SIG-M5 (cell line): ENCODE measurements at places on chromosomes 6 and 20.

- no peak for DNase-seq
These were observed 67.1 kb upstream of the DUSP22 start for GRCh38 chr6:225121-225721.

DNA sequence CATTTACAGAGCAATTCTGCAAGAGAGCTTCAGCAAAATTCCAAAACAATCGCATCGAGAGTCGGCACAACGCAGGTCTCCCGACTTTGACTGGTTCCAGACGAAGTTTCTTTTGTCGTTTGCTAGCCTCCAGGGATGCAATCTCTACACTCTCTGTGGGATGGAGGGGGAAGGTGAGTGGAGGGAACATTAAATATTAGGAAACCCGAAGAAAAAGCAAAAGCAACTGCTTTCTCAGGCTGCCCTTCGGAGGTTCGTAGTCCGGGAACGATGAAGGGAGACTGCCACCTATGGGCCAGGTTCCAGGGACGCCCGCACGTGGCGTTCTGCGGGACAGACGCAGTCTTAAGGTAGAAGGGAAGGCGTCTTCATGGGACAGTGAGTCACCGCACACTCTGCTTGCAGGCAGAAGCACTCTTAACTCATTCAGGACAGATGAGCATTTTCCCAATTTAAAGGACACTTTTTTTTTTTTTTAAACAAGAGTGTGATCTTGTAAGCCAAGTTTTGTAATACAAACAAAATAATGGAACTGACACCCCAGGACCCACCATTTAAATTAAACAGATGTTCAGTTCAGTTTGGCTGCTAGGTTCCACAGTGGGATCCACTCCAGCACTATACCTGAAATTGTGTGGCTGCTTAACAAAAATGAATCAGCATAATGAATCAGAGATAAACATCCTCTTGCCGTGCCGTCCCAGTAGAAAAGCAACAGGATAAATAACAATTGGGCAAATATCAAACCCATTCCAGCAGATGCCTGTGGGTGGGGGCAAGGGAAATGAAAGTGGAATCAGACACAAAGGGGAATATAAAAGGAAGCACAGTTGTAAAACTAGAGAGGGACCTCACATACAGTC lies 65.8 kb upstream of the ARMC2 start:
- no peak for DNase-seq

DNA sequence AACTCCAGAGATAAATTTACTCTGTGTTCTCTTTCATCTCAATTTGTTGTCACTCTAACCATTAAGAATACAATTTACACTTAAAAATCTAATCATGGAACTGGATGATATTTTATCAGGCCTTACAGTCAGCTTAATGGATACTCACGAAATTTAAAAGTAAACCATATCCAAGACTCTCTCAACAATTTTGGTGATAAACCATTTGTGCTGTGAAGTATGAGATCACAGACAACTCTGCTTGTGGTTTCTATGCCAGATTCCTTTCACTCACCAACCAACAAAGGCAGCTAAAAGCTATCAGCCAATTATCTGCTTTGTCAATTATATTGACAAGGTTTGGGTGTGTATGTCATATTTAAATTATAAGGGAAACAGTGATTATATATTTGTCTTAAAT lies 155.8 kb downstream of the TRDN start:
- DNase-seq, result no peak

DNA sequence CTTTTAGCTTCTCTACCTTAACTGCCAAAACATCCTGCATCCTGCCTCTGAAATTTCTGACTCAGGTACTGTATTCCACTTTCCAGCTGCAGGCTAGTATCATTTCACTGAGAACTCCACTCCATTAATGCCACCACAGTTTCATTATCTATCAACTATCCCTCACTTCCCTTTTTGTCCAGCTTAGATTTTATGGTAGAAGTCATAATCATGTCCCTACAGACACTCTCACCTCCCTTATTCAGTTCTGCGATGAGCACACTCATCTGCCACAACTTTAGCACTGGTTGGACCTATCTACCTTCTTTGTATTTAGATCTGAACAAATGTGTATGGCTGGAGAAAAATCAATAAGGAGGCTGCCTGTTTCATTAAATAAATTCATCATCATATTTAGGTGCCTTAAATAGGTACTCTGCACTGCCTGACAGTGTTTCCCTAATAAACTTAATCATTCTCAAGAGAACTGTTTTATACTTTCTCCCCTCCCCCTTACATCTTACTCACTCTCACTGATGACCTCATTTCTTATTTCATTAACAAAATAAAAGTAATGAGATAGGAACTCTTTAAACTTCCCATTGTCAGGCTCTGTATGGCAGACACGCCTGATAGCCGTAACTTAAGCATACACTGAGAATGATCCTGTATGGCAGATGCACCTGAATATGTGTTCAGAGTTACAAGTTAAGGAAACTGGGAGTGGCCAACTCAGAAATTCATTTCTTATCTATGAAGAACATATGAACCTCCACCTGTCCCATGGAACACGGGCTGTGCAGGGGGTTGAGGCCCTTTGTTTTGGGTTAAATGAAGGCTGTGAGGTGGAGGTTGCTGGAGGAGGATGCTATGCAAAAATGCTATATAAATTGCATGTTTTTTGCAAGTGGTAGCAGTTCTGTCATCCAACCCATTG lies 95.3 kb upstream of the MAN1A1 start:
- no peak for DNase-seq

DNA sequence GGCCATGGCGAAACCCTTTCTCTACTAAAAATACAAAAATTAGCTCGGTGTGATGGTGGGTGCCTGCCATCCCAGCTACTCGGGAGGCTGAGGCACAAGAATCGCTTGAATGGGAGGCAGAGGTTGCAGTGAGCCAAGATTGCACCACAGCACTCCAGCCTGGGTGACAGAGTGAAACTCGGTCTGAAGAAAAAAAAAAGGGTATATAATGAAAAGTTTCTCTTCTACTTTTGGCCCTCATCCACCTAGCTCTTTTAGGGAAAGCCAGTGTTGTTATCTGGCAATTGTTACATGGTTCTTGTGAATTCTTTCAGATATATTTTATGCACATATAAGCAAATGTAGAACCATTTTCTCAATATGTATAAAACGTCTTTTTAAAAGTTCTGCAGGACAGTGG lies 19.0 kb downstream of the KIF3B start:
- DNase-seq, result no peak

DNA sequence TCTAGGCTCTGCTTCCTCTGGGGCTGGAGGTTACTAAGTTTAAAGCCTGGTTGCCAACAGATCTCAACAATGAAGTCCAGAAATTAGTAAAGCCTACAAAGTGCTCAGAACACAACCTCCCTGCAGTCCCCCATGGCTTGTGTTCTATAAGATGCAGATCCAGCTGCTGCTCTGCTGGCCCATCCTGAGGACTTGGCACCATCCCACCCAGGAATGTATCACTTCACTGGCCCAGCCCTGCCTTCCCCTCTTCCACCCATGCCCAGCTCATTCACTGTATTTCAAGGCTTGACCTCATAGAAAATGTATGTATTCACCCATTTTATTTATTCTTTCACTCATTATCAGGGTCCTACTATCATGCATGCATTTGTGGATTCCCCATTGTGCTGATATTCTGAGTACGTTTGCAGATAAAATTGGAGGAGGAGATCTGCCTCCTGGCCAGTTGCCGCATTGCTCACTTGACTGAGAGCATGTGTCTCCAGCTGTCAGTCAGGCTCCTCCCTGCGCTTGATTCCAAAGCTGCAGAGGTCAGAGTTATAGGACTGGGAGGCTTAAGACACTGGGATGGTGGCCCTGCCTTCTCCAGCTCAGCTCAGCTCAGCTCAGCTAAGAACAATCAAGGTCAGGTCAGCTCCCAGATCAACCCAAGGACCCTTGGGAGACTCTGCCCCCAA lies 104.8 kb downstream of the MAFB start:
- no peak for DNase-seq

DNA sequence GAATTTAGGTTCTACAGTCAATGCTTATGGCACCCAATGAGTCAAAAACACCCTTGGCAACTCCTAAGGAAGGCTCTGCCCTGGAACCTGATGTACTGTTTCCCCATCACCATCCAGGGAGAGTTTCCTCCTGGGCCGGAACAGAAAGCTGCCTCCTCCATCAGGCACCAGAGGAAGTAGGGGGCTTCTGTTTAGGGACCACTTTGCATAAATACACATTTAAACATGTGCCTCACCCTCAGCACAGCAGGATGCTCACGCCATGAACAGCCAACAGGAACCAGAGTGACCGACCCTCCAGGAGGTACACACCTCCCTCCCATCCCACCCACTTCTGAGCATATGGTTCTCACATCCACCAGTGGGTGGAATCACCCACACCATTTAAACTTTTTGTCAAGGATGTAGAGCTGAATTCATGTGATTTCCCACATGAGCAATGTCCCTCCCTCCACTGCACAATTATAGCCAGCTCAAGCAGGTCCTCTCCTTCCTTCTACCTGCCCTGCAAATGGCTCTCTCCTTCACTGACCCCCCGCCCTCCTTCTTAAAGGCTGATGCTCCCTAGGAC lies 14.8 kb downstream of the DDRGK1 start:
- no peak for DNase-seq

DNA sequence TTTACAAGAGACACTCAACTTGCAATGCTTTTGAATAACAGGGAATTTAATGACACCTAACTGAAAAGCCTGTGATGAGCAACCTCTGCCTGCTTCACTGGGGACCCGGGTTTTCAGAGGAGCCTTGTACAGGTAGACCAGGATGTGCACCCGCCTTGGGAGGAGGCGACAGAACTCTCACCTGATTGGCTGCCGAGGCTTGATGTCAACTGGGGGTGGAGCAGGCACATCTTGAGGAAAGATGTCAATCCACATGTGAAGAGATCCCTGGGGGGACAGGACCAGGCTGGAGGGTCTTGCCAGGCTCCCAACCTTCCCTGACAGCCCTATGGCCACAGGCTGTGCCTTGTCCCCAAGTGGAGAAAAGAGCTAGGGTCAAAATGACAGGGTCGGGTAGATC lies 19.8 kb downstream of the ERGIC3 start:
- no peak for DNase-seq

DNA sequence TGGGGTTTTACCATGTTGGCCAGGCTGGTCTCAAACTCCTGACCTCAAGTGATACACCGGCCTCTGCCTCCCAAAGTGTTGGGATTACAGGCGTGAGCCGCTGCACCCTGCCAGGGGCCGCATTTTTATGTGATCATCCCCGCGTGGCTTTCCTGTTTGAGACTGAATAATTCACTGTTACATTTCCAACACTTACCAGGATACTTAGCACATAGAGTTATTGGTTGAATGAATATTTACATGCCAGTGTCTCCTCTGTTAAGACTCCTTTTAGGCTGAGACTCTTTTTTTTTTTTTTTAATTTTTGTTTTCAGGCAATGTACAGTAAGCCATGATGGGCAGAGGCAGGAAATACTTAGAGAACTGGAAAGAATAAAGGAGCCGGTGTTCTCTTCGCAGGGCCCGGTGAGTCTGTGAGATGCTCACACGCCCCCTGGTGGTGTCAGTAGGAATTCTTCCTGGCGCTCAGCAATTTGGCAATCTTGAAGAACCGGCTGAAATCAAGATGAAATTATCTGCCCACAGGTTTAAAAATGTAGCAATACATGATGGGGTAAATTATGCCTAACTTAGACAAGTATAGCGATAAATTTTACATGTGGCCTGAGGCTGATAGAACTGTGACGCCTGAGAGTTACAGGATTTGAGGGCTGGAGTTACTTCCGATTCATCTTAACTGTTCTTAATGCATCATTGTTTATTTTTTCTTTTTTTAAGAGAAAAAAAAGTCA lies 7.6 kb upstream of the RNF114 start:
- DNase-seq, result peak; percentile 19

- no peak for DNase-seq
These were observed 21.9 kb downstream of the DEF6 start for GRCh38 chr6:35319346-35320030.

DNA sequence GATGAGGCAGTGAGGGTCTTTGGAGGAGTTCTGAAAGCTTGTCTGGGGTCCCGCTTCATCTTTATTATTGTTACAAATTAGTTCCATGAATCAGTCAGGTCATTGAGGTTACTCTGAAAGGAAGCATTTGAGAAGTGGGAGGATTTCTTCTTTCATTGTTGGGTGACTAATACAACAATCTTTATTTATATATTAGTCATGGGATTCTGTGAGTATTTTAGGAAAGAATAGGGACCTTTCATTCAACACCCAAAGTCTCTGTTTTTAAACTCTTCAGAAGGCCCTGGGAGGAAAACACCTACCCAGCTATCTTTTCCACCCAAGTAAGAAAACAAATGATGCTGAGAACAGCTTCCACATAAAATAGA lies 98.3 kb downstream of the SOD2 start:
- DNase-seq, result no peak

DNA sequence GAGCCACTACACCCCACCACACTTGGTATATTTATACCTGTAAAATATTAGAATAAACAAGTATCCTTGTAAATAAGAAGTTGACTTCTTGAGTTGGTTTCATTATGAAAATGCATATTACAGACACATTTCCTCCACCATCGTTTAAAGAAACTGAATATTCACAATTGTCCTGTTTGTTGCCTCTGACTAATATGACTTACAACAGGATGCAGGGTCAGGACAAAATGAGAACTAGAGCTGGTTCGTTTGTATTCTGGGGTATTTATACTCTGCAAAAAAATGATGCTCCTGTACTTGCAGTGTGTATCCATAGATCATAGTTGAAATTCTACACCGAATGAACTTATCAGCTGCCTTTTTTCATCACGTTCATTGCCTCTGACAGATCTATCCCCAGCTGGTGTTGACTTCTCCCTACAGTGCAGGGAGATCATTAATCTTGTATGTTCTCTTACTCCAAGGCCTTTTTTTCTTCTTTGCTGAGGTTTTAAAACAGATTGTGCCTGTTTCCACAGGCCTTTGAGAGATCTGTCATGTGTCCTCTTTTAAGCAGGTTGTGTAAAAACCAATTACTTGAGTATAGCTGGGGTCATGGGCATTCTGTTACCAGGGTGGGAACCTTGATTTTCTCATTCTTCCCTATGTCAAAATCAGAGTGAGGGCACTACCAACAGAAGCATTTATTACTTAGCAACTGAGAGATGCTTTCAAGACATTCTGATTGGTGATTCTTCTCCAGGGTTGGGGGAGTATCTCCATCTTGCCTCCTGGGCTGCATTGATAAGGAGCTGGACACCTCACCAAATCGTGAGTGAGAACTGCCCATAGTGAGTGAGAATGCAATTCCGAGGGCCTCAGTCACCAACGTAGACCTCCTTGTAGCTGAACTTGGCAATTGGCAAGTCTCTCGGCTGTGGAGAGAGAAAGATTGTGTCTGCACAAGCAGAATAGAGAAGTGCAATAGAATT lies 78.8 kb upstream of the CD83 start:
- no peak for DNase-seq

DNA sequence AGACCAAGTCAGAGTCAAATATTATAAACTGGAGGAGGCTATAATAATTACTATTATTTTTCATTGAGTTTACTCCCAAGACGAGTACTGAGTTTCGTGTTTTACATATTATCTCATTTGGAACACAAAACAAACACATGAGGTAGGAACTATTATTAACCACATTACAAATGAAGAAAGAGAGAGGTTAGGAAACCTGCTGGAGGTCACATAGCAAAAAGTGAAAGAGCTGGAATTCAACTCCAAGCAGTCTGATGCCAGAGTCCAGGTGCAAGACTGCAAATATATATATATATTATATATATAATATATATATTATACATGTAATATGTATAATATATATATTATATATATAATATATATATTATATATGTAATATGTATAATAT lies 7.3 kb downstream of the RNF24 start:
- DNase-seq, result no peak
